Uterus (tissue), 4 donors: ENCODE measurements at places on chromosomes 13 and 19. TPM values are rescaled to one million over a fixed set of nuclear protein-coding genes. Genes with fewer than 3 reads are reported as not detected.

DNA sequence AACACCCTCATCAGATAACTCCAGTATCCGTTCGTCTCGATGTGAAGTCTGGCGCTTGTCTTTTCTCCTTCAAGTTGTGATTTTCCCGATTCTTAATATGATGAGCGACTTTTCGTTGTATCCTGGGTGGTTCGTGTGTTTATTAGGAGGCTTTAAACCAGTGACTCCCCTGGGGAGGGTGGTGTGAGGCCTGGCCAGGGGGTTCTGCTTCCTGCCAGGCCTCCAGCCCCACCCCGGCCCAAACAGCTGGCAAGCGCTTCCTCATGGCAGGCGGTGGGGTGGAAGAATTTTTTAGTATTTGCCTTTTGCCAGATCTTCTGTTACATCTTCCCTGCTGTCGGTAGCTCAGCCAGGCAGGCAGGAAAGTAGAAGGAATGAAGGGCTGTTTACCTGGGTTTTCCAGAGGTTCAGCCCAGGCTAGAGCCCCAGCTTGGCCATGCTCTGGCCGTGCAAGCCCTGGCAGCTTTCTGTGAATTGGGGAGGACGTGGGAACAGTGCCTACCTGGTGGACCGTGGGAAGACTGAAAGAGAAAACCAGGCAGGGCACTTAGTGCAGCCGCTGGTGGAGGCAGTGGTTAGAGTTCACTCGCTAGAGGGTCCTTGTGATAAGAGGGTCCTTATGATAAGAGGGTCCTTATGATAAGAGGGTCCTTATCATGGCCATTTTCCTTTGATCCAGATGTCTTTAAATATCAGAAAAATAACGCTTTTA lies 37.7 kb upstream of the DCUN1D2 start:
- no peak overlapping the region for H3K4me3 ChIP-seq
- H3K27me3 ChIP-seq: no peaks in the 10 kb centered on the region
- H3K4me1 ChIP-seq: no peaks in the 10 kb centered on the region
- H3K36me3 ChIP-seq: no peaks in the 10 kb centered on the region
- no peak for DNase-seq

DNA sequence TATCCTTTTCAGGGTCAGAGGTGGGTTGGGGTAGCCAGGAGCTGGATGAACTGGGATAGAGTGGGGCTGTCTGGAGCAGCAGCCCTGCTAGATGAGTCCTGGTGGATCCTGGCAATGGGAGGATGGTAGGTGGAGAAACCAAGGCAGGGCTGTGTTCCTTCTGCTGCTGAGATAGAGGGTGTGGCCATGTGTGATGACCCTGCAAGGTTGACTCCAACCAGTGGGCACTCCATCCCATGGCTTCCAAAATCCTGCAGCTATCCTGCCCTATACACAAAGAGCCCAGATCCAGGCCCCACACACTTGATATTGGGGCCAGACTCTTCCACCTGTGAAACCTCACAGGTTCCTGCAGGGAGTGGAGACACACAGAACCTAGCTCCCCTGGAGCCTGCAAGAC lies 2.4 kb upstream of the ZNF446 start:
- no peaks in the 10 kb centered on the region for H3K36me3 ChIP-seq
- no peak overlapping the region for H3K27ac ChIP-seq
- no peak overlapping the region for H3K4me3 ChIP-seq
- H3K4me1 ChIP-seq: peaks cover 5% of the 10 kb centered on the region
- H3K27me3 ChIP-seq: no peaks in the 10 kb centered on the region
- no peak for DNase-seq

GRCh38 chr13:29284726-29285125 lies 310.8 kb downstream of the SLC7A1 start:
- H3K4me1 ChIP-seq: no peaks in the 10 kb centered on the region
- H3K27ac ChIP-seq: no peak overlapping the region
- DNase-seq: no peak
- no peaks in the 10 kb centered on the region for H3K27me3 ChIP-seq
- no peak overlapping the region for H3K4me3 ChIP-seq

DNA sequence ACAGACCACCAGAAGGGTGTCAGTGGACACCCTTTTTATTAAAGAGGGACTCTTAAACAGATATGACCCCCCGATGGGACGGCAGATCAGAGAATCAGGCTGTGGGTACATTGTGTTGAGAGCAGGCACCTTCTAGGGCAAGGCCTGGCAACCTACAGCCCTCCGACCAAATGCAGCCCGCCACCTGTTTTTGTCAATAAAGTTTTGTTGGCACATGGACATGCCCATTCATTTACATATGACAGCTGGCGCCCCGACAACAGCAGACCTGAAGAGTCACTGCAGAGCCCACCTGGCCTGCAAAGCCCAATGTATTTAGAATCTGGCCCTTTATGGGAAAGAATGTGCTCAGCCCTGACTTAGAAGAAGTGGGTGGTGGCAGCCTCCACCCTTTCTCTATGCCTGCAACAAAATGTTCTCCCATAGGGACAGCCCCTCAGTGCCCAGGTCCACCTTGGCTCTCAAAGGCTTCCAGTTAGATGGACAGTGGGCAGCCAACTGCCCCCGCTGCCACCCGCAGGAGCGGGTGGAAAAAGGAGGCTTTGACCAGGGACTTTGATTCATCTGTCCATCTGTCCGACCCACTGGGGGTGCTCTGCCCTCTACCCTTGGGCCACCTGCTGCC lies 184.9 kb downstream of the PTPRS start:
- DNase-seq: peak; percentile 12
- no peak overlapping the region for H3K4me3 ChIP-seq
- H3K4me1 ChIP-seq: no peaks in the 10 kb centered on the region
- H3K27me3 ChIP-seq: no peaks in the 10 kb centered on the region
- no peak overlapping the region for H3K27ac ChIP-seq
- no peaks in the 10 kb centered on the region for H3K36me3 ChIP-seq

The PRTN3 gene
- not detected for total RNA-seq

GRCh38 chr13:53343361-53343744 lies 314.7 kb downstream of the OLFM4 start:
- H3K4me1 ChIP-seq: no peaks in the 10 kb centered on the region
- no peak overlapping the region for H3K4me3 ChIP-seq
- no peak for DNase-seq
- no peaks in the 10 kb centered on the region for H3K27me3 ChIP-seq
- H3K36me3 ChIP-seq: no peaks in the 10 kb centered on the region
- H3K27ac ChIP-seq: no peak overlapping the region

- H3K4me1 ChIP-seq: no peaks in the 10 kb centered on the region
- DNase-seq: no peak
- H3K27me3 ChIP-seq: no peaks in the 10 kb centered on the region
- H3K27ac ChIP-seq: no peak overlapping the region
These were observed 10.9 kb upstream of the KDM4B start for GRCh38 chr19:4957981-4958380.

- no peak overlapping the region for H3K27ac ChIP-seq
- H3K27me3 ChIP-seq: no peaks in the 10 kb centered on the region
- H3K36me3 ChIP-seq: no peaks in the 10 kb centered on the region
- DNase-seq: no peak
- no peaks in the 10 kb centered on the region for H3K4me1 ChIP-seq
- H3K4me3 ChIP-seq: no peak overlapping the region
These were observed 332.2 kb upstream of the GPC6 start for GRCh38 chr13:92894447-92894846.

GRCh38 chr13:32728327-32728726 lies 142.1 kb downstream of the PDS5B start:
- no peaks in the 10 kb centered on the region for H3K36me3 ChIP-seq
- H3K4me1 ChIP-seq: peaks cover 14% of the 10 kb centered on the region
- H3K27me3 ChIP-seq: no peaks in the 10 kb centered on the region
- no peak overlapping the region for H3K27ac ChIP-seq

The FCGBP gene
- 3.8 TPM for total RNA-seq

DNA sequence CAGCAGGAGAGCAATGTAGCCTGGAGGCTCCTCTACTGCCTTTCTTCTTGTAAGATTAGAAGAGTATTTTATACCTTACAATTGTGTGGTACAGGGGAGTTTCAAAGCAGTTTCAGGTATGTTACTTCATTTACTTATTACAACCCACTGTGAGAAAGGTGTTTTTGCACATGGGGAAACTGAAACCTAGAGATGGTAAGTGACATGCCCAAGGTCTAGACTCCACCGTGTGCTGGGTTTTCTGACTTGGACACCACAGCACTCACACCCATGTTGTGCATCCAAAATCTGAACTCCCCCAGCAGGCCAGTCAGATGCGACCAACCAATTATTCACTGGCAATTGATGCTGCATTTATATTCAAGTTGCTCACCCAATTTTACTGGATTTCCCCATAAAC lies 22.8 kb downstream of the ERICH6B start:
- H3K27ac ChIP-seq: no peak overlapping the region
- no peak overlapping the region for H3K4me3 ChIP-seq
- H3K36me3 ChIP-seq: no peaks in the 10 kb centered on the region
- H3K4me1 ChIP-seq: no peaks in the 10 kb centered on the region
- no peak for DNase-seq
- H3K27me3 ChIP-seq: no peaks in the 10 kb centered on the region

The LNX2 gene
- 13.2 TPM for total RNA-seq

The RHPN2 gene
- 10.6 TPM for total RNA-seq

GRCh38 chr19:1538978-1539377 lies 15.1 kb downstream of the PLK5 start:
- no peak overlapping the region for H3K27ac ChIP-seq
- H3K4me1 ChIP-seq: peaks cover 5% of the 10 kb centered on the region
- H3K4me3 ChIP-seq: no peak overlapping the region

DNA sequence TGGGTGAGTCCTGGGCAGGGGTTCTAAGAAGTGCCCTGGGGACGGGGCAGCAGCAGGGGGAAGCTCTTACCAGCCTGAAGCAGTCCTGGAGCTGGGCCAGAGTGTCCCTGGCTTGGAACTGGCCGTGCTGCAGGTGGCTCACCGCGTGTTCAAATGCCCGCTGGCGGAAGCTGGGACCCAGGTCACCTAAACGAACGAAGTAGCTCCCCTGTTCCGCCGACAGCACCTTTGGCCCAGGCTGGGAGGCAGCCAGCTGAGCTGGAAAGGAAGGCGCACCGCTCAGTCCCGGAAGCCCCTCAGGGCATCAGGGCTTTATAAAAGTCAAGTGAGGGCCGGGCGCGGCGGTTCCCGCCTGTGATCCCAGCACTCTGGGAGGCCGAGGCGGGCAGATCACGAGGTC lies 9.6 kb downstream of the PLIN4 start:
- H3K36me3 ChIP-seq: no peaks in the 10 kb centered on the region
- no peak for DNase-seq
- no peak overlapping the region for H3K4me3 ChIP-seq
- H3K27me3 ChIP-seq: no peaks in the 10 kb centered on the region

GRCh38 chr19:47506459-47506858 lies 8.4 kb downstream of the NAPA start:
- no peaks in the 10 kb centered on the region for H3K36me3 ChIP-seq
- no peak overlapping the region for H3K4me3 ChIP-seq
- no peak for DNase-seq
- H3K4me1 ChIP-seq: peaks cover 51% of the 10 kb centered on the region

DNA sequence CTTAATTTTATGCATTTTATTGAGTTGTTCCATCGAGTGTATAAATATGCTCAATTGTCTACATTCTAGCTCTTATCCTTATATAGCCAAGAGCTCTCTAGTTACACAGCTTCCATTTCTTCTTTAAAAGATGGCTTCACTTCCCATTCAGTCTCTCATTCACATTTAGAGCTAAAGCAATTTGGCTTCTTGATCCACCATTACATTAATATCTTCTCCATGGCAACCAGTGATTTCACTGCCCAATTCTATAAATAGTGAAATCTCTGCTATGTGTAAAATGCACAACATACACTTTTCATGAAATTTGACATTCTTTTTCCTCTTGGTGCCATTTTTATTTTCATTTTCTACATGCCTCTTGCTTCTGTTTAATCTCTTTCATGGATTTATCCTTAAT lies 696.9 kb upstream of the ATXN8OS start:
- DNase-seq: no peak
- no peak overlapping the region for H3K4me3 ChIP-seq
- H3K4me1 ChIP-seq: no peaks in the 10 kb centered on the region
- no peaks in the 10 kb centered on the region for H3K36me3 ChIP-seq
- no peak overlapping the region for H3K27ac ChIP-seq

The NTF4 gene
- not detected for total RNA-seq

GRCh38 chr19:19280561-19280960 lies 7.5 kb upstream of the TM6SF2 start:
- no peak overlapping the region for H3K4me3 ChIP-seq
- no peaks in the 10 kb centered on the region for H3K4me1 ChIP-seq
- no peaks in the 10 kb centered on the region for H3K36me3 ChIP-seq
- DNase-seq: no peak
- no peak overlapping the region for H3K27ac ChIP-seq

GRCh38 chr13:94657167-94657566 lies 55.2 kb downstream of the SOX21 start:
- no peak overlapping the region for H3K27ac ChIP-seq
- no peaks in the 10 kb centered on the region for H3K36me3 ChIP-seq
- DNase-seq: no peak
- H3K4me1 ChIP-seq: no peaks in the 10 kb centered on the region

GRCh38 chr19:10924597-10924996 lies 3.8 kb downstream of the YIPF2 start:
- DNase-seq: no peak
- no peaks in the 10 kb centered on the region for H3K27me3 ChIP-seq
- H3K27ac ChIP-seq: no peak overlapping the region
- H3K4me3 ChIP-seq: no peak overlapping the region
- peaks cover 4% of the 10 kb centered on the region for H3K4me1 ChIP-seq

- H3K36me3 ChIP-seq: no peaks in the 10 kb centered on the region
- no peaks in the 10 kb centered on the region for H3K27me3 ChIP-seq
- no peak overlapping the region for H3K27ac ChIP-seq
- no peak overlapping the region for H3K4me3 ChIP-seq
- H3K4me1 ChIP-seq: no peaks in the 10 kb centered on the region
These were observed 279.9 kb downstream of the FOXO1 start for GRCh38 chr13:40386586-40386985.

The EEF1AKMT1 gene
- total RNA-seq: 18.6 TPM

The CRB3 gene
- not detected for total RNA-seq

The ZNF223 gene
- total RNA-seq: 8.3 TPM

GRCh38 chr13:106318941-106319411 lies 216.5 kb downstream of the EFNB2 start:
- DNase-seq: peak; percentile 21
- no peaks in the 10 kb centered on the region for H3K27me3 ChIP-seq
- H3K4me3 ChIP-seq: no peak overlapping the region
- H3K27ac ChIP-seq: no peak overlapping the region

GRCh38 chr19:3985643-3986259 lies 488 bp upstream of the EEF2 start:
- H3K4me3 ChIP-seq: peak overlapping the region; percentile 67
- no peaks in the 10 kb centered on the region for H3K36me3 ChIP-seq
- H3K27ac ChIP-seq: peak overlapping the region; percentile 96
- H3K4me1 ChIP-seq: peaks cover 11% of the 10 kb centered on the region
- no peak for DNase-seq

DNA sequence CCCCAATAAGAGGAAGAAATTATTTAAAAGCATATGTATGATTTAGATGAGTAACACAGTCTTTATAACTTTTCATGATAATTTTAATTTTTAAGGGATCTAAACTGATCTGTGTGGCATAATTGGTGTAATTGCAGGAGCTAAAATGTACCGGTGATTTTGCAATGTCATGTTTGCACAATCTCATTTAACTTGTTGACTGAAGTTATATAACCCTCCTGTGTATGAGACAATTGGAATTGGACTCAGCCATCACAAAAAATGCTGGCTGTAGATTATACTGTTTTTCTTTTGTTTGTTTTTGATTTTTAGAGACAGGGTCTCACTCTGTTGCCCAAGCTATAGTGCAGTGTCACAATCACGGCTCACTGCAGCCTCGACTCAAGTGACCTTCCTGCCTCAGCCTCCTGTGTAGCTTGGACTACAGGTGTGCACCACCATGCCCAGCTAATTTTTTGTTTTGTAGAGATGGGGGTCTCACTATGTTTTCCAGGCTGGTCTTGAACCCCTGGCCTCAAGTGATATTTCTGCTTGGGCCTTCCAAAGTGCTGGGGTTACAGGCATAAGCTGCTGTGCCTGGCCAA lies 26.1 kb downstream of the FGF9 start:
- H3K36me3 ChIP-seq: no peaks in the 10 kb centered on the region
- no peak overlapping the region for H3K4me3 ChIP-seq
- H3K4me1 ChIP-seq: no peaks in the 10 kb centered on the region
- H3K27me3 ChIP-seq: no peaks in the 10 kb centered on the region
- DNase-seq: no peak
